ENCODE measurements at places on chromosomes 3 and 15. TPM values are rescaled to one million over a fixed set of nuclear protein-coding genes. Genes with fewer than 3 reads are reported as not detected.

- DNase-seq, result no peak
- H3K27me3 ChIP-seq, result no peaks in the 10 kb centered on the region
- no peaks in the 10 kb centered on the region for H3K36me3 ChIP-seq
- H3K27ac ChIP-seq, result no peak overlapping the region
- H3K4me3 ChIP-seq, result no peak overlapping the region
- H3K4me1 ChIP-seq, result no peaks in the 10 kb centered on the region
These were observed 23.4 kb downstream of the NRROS start for GRCh38 chr3:196662711-196663571.

GRCh38 chr15:74511583-74511982 lies 29.4 kb upstream of the ARID3B start:
- no peak overlapping the region for H3K27ac ChIP-seq
- DNase-seq, result no peak
- no peaks in the 10 kb centered on the region for H3K36me3 ChIP-seq
- no peaks in the 10 kb centered on the region for H3K4me1 ChIP-seq
- H3K27me3 ChIP-seq, result no peaks in the 10 kb centered on the region

DNA sequence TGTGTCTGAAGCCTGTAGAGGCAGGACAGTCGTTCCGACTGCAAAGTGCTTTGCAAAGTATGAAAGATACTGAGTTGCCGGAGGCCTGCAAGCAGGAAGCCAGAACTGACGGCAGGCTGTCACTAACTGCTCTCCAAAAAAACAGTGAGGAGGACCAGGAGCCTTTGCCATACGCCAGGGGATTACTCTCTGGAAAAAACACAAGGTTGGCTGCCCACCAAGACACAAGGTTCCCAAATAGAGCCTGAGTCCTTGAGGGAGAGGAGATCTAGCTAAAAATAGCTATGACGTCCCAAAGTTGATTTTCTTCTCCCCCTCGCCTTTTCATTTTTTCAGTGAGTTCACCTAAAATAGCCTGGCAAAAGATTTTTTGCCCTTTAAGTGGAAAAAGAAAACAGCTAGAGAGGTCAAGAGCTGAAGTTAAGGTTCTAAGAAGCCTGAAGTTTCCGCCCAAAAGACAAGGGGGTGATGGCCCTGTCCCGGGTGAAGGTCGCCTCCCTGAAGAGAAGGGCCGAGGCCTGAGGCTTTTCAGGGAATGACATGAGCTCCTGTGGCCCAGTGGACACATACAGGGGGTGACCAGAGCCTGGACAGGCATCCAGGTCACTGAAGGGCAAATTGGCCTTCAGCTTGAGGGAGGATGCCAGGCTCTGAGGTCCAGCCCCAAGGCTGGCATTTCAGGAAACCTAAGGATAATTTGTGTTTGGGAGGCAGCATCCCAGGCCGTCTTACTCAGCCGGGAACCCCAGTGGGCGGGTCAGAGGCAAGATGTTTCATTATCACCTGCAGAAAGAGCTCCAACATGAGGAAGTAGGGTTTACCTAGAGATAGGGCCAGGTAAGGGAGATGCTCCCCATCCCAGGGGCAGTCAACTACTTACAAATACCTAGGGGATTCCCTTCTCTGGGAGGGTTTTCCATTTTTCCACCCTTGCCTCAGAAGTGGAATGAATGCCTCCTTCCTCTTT lies 44.9 kb upstream of the DGKG start:
- no peaks in the 10 kb centered on the region for H3K27me3 ChIP-seq
- no peaks in the 10 kb centered on the region for H3K36me3 ChIP-seq
- H3K4me3 ChIP-seq, result no peak overlapping the region
- H3K27ac ChIP-seq, result peak overlapping the region; percentile 77
- DNase-seq, result peak; percentile 72

DNA sequence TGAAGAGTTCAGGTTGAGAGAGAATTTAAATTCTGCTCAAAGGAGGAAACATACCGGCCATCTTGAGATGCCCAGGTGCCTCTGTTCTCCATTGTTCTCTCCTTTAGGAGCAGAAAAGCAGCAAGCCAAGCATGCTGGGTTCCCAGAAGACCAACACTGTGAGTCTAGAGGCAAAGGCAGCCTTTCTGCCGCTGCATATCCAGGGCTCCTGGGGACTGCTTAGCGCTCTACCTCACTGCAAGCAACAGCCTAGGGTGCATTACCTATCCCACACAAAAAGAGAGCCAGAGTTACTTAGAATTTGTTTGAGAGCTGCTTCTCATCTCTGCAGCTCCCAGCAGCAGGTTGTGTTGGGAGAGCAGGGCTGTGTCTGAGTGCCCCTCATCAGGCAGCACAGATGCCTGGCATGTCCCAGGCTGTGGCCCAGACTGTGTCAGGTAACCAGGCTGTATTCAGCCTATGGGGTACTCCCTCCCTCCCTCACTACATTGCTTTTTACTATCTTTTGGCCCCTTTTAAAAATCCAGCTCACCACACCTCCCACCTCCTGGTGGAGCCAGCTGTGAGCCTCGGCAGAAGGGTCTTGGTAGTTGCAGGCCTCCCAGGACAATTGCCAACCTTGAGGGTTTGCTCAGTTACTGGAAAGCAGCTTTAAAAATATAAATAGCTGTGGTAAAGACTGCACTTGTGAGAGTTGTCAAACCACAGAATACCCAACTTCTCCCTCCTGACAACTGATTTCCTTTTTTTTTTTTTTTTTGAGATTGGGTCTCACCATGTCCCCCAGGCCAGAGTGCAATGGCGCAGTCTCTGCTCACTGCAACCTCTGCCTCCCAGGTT lies 30.2 kb downstream of the BCL2L10 start:
- H3K4me1 ChIP-seq, result no peaks in the 10 kb centered on the region
- no peaks in the 10 kb centered on the region for H3K36me3 ChIP-seq
- no peak for DNase-seq
- no peaks in the 10 kb centered on the region for H3K27me3 ChIP-seq
- H3K4me3 ChIP-seq, result no peak overlapping the region

DNA sequence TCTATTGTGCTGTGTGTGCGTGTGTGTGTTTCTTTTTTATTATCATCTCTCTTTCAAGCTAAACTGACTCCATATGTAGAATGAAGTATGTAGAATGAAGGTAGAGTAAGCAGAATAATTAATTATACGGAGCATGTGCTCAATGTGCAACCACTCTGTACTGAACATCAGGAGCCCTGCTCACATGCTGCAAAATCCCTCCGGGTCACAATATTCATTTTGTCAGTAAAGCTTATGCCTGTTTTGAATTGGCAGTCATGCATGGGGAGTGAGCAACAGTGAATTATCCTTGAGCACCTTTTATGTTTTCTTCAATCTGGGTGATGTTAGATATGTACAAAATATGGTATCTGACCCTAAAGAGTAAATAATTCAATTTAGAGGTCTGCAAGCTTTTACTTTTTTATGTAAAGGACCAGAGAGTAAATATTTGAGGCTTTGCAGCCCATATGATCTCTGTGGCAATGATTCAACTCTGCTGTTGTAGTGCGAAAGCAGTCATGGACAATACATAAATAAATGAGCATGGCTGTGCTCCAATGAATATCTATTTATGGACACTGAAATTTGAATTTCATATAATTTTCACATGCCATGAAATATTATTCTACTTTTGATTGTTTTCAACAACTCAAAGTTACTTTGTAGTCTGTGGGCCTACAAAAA lies 199.9 kb downstream of the VGLL3 start:
- no peak overlapping the region for H3K27ac ChIP-seq
- no peaks in the 10 kb centered on the region for H3K36me3 ChIP-seq
- no peaks in the 10 kb centered on the region for H3K27me3 ChIP-seq
- H3K4me1 ChIP-seq, result peaks cover 9% of the 10 kb centered on the region
- no peak overlapping the region for H3K4me3 ChIP-seq
- no peak for DNase-seq

Gene GOLGA8S
- not detected for total RNA-seq

Gene ADAMTS9
- 13.4 TPM for total RNA-seq

Measured in gastrocnemius medialis (tissue), 4 donors.